Hindlimb muscle (tissue), 1 donor: ENCODE measurements at places on chromosomes 13 and 19. TPM values are rescaled to one million over a fixed set of nuclear protein-coding genes. Genes with fewer than 3 reads are reported as not detected.

Gene ACP5
- 2.7 TPM for polyA plus RNA-seq

Gene SIGLEC8
- 0.10 TPM for polyA plus RNA-seq

GRCh38 chr19:17743874-17744580, 7.2 kb upstream of the FCHO1 start:
- no peak for DNase-seq

- DNase-seq: no peak
Measured at GRCh38 chr13:28093881-28094280, 6.5 kb downstream of the FLT3 start.

- no peak for DNase-seq
Measured at GRCh38 chr13:94020833-94021232, 458.6 kb downstream of the DCT start.

Gene ELSPBP1
- not detected for polyA plus RNA-seq

Gene GJB6
- polyA plus RNA-seq: 0.32 TPM

GRCh38 chr13:24261566-24261965, 47.8 kb upstream of the C1QTNF9 start:
- DNase-seq: no peak

GRCh38 chr19:31438401-31439269, 89.4 kb upstream of the TSHZ3 start:
- DNase-seq: no peak

Gene FXYD5
- 22.3 TPM for polyA plus RNA-seq

Gene PLK5
- polyA plus RNA-seq: 0.30 TPM

Gene PRODH2
- polyA plus RNA-seq: 0.12 TPM

Gene SIGLEC12
- polyA plus RNA-seq: 0.22 TPM

Gene ZNF69
- polyA plus RNA-seq: 3.4 TPM

DNA sequence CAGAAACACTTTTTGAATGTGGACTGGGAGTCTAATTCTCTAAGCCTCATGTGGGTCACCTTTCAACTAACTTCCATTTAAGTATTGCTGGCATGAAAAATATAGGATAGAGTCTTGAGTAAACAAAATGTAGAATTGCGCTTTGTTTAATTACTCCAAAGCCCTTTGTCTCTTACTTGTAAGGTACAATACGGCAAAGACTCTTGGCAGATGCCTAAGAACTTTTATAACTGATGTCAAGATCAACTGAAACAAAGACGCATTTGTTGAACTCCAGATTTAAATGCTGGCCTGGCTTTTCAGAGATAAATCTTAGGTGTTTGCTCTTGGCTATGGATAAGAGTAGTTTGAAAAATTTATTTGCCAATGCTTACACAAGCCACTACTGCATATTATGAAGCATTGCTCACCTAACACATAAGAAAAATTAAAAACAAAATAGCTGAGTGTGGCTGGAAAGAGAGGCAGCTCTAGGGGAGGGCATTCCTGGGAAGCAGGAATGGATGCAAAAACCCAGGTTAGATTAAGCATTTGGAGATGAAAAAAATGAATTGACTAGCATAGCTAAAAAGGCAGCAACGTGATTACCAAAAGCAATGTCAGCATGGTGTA, 107.3 kb upstream of the STARD13 start:
- no peak for DNase-seq

- no peak for DNase-seq
Measured at GRCh38 chr19:17641846-17642245, 46.3 kb downstream of the UNC13A start.

GRCh38 chr13:94006296-94006695, 473.2 kb downstream of the DCT start:
- DNase-seq: no peak

DNA sequence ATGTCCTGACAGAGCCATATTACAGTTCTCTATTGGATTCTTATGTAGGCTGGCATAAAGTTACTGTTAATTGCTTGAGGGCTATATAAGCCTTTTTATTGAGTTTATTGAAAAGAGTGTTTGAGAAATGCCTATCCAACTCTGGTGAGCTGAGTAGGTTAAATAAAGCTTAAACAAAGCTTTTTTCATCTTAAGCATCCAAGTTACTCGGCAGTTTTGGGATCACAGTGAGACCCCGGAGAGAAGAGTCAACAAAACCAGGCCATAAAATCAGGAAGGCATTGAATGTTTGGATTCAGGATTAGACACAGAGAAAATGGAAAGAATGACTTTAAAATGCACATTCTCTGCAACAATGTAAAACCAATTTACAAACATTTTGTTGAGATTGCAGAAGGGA, 588.5 kb downstream of the DACH1 start:
- no peak for DNase-seq

DNA sequence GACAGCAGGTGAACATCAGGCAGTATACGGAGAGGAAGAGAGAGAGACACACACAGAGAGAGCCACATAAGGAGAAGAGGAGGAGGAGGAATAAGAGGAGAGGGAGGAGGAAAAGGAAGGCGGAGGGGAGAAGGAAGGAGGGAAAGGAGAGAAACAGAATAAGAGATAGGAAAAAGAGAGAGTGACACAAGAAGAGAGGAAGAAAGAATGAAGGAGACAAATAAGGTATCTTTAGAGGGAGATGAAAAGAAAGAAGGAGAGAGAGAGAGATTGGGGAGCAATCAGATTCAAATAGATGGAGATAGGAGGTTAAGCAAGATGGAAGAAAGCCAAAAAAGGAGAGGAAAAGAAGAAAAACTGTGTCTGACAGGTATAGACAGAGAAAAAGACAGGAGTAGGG, 44.0 kb upstream of the CYP2B6 start:
- no peak for DNase-seq

DNA sequence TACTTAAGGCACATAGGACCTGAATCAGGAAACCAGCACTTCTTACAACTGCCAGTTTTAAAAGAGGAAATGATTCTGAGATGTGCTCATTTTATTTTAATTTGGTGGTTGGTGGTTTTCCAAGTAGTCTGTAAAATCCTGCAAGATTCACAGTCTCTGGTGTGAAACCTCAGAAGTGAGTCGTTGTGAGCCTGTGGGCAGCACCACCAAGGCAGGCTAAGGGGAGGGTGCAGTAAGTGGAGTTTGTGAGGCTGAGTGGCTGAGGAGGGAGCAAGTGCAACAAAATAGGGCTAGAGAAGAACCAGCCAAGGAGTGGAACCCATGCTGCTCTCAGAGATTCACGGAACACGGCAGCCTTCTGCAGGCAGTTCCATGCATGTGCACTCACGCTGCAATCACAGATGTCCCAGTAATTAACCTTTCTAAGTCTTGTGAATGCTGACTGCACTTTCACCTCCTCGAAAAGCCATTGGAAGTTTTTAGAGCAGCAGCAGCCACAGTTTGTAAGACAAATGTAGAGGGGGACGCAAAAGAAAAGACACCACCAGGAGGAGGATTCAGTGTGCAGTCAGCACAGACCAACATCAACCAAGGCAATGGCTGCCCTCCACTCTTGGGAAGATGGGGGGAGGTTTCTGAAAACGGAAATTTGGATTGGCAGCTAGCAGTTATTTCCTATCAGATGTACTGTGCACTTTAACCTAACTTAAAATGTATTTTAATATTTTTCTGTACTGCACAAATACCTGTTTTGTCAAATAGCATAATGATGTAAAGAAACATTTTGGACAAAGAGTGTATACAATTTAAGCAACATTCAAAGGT, 44.9 kb downstream of the ESD start:
- DNase-seq: no peak

- no peak for DNase-seq
Measured at GRCh38 chr13:103557878-103558277, 491.7 kb upstream of the SLC10A2 start.

Gene IZUMO4
- polyA plus RNA-seq: 2.9 TPM

Gene BEST2
- polyA plus RNA-seq: 0.09 TPM

DNA sequence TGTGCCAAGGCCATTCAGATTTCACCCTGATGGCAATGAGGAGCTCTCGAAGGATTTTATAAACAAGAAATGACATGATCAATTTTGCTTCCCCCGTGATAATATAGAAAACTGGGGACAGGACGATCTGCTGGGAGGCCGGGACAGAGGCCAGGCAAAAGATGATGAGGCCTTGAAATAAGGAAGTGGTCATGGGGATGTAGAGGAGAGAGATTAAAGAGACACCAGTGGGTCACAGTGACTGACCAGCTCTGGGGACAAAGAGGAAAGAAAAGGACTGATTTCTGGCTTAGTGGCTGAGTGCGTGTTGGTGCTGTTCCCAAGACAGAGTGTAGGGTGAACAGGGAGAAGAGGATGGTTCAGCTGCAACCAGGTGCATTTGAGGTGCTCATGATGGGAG, 68.7 kb upstream of the FLT1 start:
- DNase-seq: no peak

Gene ZNF534
- polyA plus RNA-seq: 0.75 TPM

DNA sequence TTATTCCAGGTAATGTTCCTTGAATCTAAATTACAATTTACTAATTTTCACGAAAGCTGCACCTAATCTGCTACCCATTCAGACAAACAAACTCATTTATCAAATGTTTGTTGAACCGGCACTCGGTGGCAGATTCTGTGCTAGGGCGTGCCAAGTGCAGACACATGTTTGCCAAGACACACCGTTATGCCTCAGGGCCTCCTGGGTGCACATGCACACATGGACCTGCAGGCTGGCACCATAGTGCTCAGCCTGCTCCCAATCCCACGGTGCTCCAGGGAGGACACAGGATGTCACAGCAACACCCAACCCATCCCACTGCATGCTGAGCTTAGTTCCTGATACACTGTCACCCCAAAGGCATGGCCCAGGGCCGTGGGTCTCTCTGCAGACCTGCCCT, 7.7 kb downstream of the SCGB2B2 start:
- no peak for DNase-seq

- no peak for DNase-seq
Measured at GRCh38 chr13:87537951-87538350, 133.2 kb upstream of the SLITRK5 start.

GRCh38 chr13:22468045-22468444, 712.7 kb upstream of the SGCG start:
- no peak for DNase-seq

- no peak for DNase-seq
Measured at GRCh38 chr13:44605721-44606120, 29.6 kb upstream of the TSC22D1 start.
